Urothelium cell line (cell line): ENCODE measurements at places on chromosomes 6 and 20.
A peak's percentile ranks its signal among the peaks of the same experiment; 100 is the strongest.

- no peak for DNase-seq
These were observed 49.1 kb downstream of the SLC23A2 start for GRCh38 chr20:4952229-4952628.

DNA sequence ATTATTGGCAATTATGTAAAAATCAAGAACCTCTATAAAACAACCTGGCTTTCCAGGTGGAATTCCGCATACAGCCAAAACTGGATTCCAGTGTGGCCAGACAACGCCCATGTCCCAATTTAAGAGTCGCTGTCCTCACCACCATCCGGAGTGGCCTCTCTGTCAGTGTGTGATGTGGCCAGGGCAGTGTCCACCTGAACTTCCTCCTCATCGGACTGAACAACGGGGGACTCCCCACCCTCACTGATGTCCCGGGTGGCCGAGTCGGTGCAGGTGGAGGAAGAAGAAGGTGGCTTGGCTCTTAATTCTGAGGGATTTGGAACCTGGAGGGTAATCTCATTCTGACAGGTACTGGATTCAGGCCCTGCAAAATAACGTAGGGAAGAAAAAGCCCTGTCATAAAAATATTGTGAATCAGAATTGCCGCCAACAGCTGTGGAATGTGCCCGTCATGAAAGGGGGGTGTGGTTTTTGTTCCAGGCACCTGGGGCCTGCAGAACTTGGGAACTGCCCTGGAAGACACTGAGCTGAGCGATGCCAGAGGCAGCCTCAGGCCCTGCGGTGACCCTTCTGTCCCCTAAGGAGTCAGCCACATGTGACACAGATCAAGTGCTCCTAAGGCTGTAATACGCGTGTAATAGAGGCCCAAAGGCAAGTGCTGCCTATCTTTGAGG is 139.8 kb downstream of the DTNBP1 start:
- DNase-seq: no peak

DNA sequence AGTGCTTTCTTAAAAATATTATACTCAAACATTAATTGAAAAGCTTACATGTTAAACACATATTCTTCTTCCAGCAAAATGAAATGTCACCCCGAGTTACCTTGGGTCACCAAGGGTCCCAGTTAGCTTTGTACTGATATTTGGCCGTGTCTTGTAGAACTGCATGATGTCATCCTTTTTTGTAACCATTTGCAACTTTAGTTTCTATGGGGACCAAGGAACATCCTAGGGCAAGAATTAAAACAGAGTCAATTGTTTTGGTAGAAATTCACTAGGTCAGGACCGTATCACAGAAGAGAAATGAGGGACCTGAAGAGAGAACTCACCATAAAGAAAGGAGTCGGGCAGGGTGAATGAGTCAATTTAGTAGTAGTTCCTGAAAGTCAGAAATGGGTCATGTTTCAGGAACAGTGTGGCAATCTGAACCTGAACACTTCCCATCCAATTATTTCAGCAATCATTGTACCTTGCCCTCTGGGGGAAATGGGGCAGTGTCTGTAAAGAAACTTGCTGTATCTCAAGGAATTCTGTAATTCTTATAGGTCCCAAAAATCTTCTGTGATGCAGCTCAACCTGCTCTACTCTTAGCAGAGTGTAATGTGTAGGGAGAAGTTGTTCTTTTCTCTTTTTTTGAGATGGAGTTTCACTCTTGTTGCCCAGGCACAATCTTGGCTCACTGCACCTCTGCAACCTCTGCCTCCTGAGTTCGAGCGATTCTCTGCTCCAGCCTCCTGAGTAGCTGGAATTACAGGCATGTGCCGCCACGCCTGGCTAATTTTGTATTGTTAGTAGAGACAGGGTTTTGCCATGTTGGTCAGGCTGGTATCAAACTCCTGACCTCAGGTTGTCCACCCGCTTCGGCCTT is 5.3 kb upstream of the AKAP7 start:
- DNase-seq: no peak

GRCh38 chr6:16766836-16767745 is 5.8 kb upstream of the ATXN1 start:
- DNase-seq: no peak

DNA sequence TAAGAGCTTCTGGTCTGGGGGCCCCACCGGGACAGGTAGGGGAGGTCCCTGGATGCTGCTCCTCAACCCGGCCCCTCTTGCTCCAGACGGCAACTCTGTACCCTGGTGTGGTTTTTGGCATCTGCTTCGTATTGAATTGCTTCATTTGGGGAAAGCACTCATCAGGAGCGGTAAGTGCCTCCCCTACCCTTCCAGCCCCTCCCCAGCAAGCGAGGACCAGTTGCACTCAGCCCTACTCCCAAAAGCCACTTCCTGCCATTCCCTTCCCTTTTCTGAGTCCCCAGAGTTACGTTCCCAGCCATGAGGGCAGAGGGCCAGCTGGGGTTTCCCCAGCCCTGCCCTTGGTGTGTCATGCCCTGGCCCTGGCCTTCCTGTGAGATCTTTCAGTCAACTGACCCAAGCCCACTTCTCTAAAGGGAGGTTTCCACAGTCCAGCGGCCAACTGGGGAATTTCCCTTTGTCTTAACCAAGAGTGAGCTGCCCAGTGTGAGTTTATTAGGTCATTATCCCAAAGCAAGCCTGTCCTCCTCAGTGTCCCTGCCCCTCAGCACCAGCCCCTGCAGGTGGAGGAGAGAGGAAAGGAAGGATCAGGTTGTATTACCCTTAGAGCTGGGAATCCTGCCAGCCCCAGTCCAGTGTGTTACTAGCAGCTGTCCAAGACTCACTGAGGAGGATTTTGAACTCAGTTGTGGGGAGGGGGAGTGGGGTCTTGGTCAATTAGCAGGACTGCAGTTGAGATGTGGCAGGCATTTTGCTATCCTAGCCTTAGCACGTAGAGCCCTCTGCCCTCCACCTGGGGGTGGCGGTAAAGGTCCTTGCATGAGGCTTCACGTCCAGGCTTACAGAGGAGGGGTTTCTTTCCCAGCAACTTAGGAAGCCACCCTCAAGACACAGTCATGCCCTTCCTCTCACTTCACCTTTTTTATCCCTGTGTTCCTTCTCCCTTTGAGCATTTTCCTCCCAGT is 45.8 kb downstream of the TM9SF4 start:
- DNase-seq: peak; percentile 28

DNA sequence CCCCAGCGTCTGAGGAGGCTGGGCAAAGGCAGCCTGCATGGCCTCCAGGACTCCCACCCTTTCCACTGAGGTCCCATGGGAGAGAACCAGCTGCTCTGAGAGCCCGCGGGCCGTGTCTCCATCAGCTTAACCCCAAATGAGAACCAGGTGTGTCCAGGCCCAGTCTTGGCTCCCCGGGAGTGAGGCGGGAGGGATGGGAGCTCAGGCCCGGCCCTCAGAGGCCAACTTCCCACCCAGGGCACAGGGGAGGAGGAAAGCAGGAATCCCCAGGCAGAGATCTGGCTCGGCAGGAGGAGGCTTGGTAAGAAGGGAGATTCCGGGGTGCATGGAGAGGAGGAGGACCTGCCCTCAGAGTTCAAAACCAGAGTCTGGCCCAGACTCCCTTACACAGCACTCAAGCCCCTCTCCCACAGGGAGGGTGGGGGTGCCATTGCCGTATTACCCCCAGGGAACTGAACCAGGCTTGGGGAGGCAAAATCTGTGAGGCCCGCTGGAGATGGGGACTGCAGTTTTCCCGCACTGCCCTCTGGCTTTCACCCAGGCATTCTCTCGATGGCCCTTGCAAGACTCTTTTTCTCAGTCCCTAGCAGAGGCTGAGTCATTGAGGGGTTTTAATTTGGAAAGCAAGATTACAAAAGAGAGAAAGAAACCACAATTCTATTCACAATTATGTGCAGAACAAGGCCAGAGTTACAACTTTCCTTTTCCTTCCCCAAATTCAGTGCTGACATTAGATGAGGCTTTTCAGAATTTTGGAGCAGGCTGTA is 17.1 kb downstream of the FOXF2 start:
- DNase-seq: no peak

GRCh38 chr6:16740097-16740496 is 21.2 kb downstream of the ATXN1 start:
- DNase-seq: no peak

- no peak for DNase-seq
These were observed 55.6 kb upstream of the HLA-A start for GRCh38 chr6:29886701-29887100.

- no peak for DNase-seq
These were observed 8.9 kb downstream of the TIAM2 start for GRCh38 chr6:155004017-155004416.

GRCh38 chr6:33960345-33961313 is 156.8 kb upstream of the MLN start:
- DNase-seq: no peak

DNA sequence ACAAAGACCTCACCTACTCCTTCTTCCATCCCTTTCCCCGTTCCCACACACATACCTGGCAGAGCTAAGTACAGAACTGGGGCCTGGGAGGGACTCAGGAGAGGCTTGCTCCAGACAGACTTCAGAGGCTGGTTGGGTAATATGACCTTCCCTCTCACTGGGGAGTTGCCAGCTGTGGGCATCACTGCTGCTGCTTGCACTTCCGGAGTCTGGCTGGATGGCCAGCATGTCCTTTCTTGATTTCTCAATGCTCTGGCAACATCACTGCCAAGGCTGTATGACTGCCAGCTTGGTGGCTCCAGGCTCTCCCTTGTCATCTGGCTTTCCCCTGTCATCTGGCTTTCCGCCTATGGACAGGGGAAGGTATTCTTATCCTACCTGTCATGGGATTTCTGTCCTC is 47.8 kb downstream of the CDH22 start:
- DNase-seq: no peak

DNA sequence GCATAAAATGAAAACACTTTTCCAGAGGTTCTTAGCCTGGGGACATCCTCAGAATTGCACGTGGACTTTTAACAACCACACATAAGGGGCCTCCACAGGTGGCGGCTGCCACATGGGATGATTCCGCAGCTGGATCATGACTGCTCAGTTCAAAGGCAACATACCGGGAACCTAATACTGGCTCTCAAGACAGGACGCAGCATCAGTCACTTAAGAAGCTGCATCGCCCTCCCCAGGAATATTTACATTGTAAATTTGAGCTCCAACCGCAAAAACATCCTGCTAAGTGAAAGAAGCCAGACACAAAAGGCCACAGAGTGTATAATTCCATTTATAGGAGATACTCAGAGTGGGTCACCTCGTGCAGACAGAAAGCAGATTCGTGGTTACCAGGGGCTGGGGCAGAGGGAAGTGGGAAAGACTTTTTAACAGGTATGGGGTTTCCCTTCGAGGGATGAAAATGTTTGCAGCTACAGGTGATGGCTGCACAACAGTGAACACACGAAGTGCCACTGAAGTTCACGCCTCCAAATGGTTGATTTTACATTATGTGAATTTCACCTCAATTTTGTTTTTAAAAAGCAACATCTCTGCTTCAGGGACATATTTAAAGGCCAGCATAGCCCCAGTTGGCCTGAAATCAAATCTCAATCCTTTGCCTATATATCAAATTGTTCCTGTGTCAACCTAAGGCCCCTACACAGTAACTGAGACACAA is 141.5 kb downstream of the BMP7 start:
- no peak for DNase-seq

GRCh38 chr20:25055711-25056495 is 2.0 kb downstream of the ACSS1 start:
- no peak for DNase-seq

DNA sequence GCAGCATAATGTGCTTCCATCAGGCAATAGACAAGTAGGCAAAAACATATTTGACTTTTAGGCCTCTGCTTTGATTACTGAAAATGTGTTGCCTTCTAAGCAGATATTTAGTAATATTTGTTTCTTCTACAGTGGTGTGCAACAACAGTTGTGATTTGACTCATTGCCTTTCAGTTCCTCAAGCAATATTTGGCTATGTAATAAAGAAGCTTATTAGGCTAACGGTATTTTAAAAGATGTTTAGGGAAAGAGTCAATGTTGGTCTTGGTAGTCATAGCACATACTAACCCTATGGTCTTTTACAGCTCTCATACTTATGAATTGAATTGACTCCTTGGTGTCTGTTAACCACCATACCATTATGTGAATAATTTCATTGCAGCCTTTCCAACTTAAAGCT is 124.1 kb downstream of the GRIK2 start:
- DNase-seq: no peak
